HS-27A (cell line): ENCODE measurements at places on chromosomes 13 and 19.

GRCh38 chr13:36912973-36913372, 7.1 kb downstream of the SMAD9 start:
- DNase-seq, result no peak

DNA sequence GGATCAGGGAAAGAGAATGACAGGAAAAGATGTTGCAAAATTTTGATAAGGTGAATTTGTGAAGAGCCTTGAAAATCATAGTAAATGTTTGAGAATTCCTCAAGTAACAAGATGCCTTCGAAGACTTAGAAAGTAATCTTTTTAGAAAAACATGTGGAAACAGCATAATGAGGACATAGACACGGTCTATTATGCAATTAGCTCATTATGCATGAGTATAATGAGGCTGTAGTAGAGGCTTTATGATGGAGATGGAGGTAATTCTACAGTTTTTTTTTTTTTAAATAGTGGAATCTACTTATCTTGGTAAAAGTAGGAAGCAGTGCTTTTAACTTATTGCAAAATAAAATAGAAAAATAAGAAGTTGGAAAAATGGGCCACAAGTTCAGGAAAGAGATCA, 1329.1 kb upstream of the SPRY2 start:
- DNase-seq, result no peak

GRCh38 chr13:107395927-107396662, 819.2 kb downstream of the LIG4 start:
- no peak for DNase-seq

- DNase-seq, result peak; percentile 57
Observed at GRCh38 chr13:59458908-59459579, 704.7 kb downstream of the DIAPH3 start.

DNA sequence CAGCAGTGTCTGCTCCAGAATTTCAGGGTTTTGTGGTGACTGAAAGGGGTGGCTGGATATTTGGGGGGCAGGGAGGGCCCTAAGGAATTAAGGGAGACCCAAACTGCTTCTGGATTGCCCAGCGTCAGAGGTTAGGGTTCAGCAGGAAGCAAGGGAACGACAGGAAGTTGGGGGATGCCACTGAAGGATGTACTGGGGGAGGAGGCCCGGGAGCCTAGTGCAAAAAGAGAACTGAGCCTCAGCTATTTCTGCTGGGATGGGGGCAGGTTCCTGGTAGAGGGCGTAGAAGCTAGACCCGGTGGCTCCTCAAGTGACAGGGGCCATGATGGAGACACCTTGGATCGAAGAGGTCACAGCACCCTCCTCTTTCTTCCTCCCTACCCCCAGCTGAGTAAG, 1.1 kb downstream of the CYP2S1 start:
- DNase-seq, result no peak

GRCh38 chr19:10817291-10818038, 18.5 kb downstream of the TMED1 start:
- peak; percentile 80 for DNase-seq

GRCh38 chr13:110274687-110275086, 32.3 kb downstream of the COL4A1 start:
- no peak for DNase-seq

- no peak for DNase-seq
Observed at GRCh38 chr19:2740314-2740656, 468 bp upstream of the SLC39A3 start.

- DNase-seq, result no peak
Observed at GRCh38 chr19:49104229-49104864, 9.8 kb upstream of the LIN7B start.

DNA sequence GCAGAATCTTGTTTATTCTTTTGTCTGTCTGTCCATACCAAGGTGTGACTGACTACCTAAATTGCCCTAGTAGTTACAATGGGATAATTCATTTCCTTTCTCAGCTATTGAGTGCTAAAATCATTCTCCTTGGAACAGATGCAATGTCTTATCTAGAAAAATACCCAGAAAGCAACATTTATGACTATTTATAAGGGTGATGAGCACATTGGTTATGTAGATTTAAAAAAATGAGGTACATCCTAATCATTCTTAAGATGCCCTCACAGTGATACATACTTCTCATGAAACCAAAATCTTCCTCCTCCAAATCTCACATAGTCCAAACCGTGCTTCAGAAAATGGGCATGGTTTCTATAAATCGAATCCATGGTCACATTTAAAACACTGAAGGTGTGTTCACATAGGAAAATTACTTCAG, 11.6 kb upstream of the UBE2L5 start:
- DNase-seq, result no peak

GRCh38 chr13:42405665-42406390, 133.9 kb downstream of the AKAP11 start:
- DNase-seq, result no peak

GRCh38 chr19:4474514-4475022, 2.5 kb downstream of the HDGFL2 start:
- DNase-seq, result no peak

- no peak for DNase-seq
Observed at GRCh38 chr19:55276720-55277430, 3.0 kb downstream of the HSPBP1 start.

DNA sequence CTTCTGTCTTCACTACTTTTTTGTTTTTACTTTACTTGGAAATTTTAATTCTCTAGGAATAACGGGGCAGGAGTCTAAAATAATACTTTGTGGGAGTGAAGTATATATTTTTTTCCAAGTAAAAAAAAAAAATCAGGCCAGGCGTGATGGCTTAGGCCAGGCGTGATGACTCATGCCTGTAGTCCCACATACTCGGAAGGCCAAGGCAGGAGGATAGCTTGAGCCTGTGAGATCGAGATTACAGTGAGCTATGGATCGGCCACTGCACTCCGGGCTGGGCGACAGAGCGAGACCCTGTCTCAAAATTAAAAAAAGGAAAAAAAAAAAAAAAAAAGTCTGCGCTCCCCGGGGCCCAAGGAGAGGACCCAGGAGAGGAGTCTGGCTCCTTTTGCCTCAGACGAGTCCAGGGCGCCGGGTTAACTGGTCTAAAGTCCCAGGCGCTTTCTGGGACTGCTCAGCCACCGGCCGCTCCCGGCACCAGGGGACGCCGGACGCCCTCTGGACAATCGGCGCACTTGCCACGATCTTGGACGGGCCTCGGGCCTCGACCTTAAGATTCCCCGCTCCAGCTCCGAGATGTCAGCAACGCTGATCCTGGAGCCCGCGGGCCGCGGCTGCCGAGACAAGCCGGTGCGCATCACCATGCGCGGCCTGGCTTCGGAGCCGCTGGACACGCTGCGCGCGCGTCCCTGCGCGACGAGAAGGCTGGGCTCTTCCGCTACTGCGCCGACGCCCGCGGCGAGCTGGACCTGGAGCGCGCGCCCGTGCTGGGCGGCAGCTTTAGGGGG, 2.7 kb upstream of the ZFP82 start:
- DNase-seq, result no peak

DNA sequence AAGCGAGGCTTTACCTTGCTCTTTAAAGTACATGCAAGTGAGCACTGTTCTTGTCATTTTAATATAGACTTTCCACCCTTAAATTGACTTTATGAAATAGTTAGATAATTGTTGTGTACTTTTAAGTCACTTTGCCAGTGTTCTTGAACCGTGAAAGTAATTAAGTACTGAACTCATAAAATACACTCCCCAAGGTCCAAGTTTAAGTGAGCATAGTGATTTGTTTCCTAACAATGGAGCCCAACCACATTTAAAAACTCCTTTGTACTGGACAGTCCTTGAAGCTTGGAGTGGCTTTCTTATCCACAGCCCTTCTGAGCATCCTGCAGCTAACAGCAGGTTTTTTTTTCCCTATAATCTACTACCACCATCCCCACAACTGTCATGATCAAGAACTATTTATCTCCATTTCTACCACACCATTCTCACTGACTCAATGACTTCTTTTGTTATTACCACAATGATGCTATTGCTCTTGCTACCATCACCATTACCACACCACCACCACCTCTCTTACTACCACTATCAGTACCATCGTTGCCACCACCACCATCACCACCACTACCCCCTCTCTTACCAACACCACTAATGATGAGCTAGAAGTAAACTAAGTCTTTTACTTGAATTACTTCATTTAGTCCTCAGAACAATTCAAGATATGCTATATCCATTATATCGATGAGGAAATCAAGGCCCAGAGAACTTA, 452.6 kb downstream of the DIAPH3 start:
- DNase-seq, result no peak

DNA sequence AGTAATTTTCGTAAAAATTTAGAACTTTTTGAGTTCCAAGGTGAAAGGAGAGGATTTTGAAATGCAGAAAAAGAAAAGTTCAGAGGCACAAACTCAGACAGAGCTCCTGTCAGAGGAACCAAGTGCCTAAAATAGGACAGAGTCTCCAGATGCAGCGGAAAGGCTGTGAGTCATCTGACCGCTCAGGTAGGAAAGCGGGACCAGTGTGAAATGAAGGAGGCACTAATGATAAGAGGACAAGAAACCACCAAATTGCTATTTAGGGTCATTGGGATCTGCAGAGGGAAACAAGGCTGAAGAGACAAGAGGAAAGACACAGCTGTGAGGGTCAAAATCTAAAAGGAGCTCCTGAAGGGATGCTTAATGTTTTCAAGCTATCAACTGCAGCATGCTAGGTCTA, 34.9 kb downstream of the IRS2 start:
- no peak for DNase-seq

DNA sequence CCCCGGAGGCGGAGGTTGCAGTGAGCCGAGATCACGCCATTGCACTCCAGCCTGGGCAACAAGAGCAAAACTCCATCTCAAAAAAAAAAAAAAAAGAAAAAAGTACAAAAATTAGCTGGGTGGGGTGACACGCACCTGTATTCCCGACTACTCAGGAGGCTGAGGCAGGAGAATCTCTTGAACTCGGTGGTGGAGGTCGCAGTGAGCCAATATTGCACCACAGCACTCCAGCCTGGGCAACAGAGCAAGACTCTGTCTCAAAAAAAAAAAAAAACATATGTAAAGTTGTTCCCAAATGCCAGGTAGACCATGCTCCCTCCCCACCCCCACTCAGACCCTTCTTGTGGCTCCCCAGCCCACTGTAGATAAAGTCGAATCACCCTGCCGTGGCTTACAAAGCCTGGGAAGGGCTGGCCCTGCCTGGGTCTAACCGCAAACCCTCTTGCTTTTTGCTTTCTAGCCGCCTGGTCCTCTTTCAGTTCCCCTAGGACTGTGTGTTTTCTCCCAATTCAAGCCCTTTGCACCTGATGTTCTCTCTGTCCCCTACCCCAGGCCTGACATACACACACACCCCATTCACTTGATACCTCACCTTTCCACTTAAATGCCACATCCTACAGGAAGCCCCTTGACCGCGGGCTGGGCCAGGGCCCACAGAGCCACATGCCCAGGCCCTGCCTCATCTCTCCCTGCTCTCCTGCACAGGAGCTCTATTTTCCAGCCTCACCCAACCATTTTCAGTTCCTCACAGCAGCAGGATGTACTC, 34.4 kb downstream of the MAP4K1 start:
- DNase-seq, result no peak

- no peak for DNase-seq
Observed at GRCh38 chr13:35474496-35475211, 1.8 kb downstream of the MAB21L1 start.

GRCh38 chr13:110506859-110507566, 54.5 kb downstream of the RAB20 start:
- no peak for DNase-seq

DNA sequence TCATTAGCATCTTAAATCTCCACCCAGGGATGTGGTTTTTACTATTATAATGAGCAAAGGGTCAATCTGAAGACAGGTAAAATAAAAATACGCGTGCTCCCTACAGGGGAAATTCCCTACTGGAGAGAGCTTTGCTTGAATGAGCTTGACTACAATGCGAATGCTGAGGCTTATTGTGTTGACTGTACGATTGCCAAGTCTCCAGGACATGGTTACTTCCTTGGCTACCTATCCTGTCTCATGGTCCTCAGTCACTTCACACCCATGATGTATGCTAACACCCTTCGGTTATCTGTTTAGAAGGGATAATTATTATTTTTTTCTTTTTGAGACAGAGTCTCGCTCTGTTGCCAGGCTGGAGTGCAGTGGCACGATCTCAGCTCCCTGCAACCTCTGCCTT, 61.7 kb downstream of the ZNF627 start:
- DNase-seq, result no peak

- DNase-seq, result no peak
Observed at GRCh38 chr13:43878892-43879754, at the start of gene CCDC122. Gene CCDC122 (minus strand): TSS chr13:43879740. CDS start chr13:43869376, 10,364 bp downstream.

DNA sequence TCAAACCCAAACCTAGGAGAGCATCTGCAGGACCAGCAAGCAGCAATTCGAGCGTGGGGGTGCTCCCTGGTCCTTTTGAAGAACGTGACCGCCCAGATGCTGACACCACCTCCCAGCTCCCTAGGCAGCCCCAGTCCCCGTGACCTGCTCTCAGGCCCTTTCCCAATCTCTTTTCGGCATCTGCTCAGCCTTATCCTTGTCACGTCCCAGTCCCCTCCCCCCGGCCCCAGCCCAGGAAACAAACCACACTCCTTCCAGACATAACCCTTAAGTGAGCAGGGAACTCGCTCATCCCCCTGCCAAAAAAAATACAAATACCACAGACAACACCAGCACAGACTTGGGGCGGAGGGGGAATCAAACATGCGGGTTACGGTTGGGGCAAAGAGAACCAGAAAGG, 3.3 kb downstream of the MLLT1 start:
- DNase-seq, result no peak

GRCh38 chr13:34431827-34432581, 510.1 kb upstream of the NBEA start:
- DNase-seq, result no peak

- no peak for DNase-seq
Observed at GRCh38 chr13:70363991-70364390, 255.7 kb upstream of the KLHL1 start.

DNA sequence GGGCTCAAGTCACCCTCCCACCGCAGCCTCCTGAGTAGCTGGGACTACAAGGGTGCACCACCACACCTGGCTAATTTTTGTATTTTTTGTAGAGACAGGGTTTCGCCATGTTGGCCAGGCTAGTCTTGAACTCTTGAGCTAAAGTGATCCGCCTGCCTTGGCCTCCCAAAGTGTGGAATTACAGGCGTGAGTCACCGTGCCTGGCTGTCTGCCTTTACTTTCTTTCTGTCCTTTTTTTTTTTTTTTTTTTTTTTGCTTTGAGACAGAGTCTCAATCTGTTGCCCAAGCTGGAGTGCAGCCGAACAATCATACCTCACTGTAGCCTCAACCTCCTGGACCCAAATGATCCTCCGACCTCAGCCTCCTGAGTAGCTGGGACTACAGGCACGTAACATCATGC, 25.0 kb upstream of the OR1M1 start:
- no peak for DNase-seq

DNA sequence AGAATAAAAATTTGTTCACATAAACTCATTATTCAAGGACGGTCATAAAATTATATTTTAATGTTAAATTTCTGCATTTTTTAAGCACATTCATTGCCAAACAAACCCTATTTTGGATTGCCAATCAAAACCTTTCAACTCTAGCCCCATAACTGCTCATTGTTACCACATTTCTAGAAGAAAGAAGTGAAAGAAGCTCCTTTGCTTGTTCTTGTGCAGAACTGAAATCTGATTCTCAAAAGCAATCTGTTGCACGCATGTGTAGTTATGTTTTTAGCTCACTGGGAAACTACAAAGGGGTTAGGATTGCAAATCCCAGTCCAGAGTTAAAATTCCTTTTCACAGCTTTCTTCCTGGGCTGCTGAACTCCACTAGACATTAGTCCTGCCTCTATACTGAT, 109.5 kb upstream of the MIR17HG start:
- DNase-seq, result no peak
